Ovary (tissue), 10 donors: ENCODE measurements at places on chromosomes 6 and 20. TPM values are rescaled to one million over a fixed set of nuclear protein-coding genes. Genes with fewer than 3 reads are reported as not detected.

- DNase-seq, result no peak
Observed at GRCh38 chr20:53636540-53637097, 43.0 kb upstream of the ZNF217 start.

DNA sequence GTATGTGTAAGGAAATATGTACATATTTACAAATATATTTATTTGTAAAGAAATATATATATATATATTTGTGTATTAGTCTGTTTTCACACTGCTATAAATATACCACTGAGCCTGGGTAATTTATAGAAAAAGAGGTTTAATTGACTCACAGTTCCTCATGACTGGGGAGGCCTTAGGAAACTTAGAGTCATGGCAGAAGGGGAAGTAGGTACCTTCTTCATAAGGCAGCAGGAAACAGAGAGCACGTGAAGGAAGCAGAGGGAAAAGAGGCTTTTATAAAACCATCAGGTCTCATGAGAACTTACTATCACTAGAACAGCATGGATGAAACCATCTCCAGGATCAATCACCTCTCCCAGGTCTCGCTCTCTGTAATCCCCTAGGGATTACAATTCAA lies 644.5 kb upstream of the HS3ST5 start:
- DNase-seq, result no peak

The FIG4 gene
- 13.1 TPM for total RNA-seq

DNA sequence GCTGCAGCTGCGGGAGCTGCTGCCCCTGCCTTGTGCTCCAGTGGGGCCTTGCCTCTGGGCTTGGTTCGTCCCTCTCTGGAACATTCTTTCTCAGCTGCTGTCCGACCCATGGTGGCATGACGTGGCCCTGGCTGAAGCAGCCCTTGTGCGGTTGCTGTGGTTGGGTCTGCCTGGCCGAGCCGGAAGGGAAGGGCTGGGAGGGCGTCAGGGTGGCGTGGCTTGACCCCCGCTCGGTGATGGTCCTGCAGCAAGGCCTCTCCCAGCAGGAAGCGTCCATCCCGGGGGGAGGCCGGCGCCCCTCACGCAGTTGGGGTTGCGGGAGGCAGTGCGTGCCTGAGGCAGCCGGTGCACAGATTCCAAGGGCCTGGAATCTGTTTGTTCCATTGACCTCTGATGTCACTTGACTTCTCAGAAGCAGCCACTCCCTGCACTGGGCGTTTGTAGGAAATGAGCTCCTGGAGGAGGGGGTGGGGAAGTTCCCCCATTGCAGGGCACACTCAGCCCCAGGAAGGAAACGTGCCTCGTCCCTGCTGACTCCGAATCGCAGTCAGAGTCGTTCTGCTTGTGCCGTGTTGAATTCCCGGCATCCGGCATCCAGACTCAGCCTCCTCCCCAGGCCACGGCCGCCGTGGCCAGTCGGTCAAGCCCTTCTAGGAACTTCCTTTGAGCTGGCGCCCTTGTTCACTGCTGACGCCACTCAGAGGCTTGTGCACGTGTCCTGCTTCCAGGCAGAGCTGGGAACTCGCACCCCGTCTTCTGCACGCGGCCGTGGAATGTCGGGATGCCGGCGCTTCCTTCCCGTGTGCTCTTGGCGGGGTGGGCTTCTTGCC lies 9.7 kb upstream of the TNFRSF6B start:
- peak; percentile 62 for DNase-seq

DNA sequence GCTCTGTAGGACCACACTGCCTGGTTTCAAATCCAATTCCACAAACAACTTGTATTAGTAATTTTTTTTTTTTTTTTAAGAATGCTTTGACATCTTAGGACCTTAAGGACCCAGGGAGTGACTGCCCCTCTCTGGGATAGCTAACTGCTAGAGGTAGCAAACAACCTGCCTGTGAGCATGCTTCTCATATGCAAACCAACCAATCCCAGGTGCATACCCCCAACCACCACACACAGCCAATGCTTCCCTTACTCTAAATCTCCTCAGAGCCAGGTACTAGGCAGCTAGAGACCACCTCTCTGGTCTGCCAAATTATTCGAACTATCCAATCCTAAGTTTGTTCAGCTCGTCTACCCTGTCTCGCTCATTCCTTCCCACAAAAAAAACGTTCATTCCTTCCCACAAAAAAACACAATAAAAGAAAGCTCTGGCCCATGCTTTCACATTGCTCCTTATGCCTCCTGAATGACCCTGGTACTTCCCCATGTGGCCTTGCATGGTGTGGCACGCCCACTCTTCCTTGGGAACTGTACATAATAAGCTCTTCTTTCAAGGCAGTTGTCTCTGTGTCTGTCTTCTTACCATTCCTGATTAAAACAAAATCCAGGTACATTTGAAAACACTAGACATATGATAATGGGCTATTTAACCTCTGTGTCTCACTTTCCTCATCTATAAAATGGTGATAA lies 6.4 kb downstream of the SERAC1 start:
- DNase-seq, result no peak

GRCh38 chr20:41440882-41441281 lies 74.3 kb upstream of the EMILIN3 start:
- DNase-seq, result no peak

DNA sequence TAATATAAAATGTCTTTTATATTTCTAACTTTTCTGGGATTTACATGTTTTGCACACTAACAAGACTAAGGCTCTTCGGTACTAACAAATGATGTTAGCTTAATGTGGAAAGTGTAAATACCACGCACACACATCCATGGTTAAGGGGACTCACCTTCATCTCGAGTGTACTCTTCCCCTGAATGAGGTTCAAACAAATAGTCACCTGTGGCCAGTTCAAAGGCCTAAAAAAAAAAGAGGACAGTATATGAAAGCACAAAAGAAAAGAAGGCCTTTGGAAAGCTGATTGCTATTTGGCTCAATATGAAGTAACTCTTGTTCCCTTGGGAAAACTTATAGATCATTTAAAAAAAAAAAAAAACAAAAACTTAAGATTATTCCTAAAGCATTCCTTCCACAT lies 37.2 kb downstream of the LHFPL5 start:
- DNase-seq, result no peak

The FRK gene
- total RNA-seq, result 1.7 TPM

DNA sequence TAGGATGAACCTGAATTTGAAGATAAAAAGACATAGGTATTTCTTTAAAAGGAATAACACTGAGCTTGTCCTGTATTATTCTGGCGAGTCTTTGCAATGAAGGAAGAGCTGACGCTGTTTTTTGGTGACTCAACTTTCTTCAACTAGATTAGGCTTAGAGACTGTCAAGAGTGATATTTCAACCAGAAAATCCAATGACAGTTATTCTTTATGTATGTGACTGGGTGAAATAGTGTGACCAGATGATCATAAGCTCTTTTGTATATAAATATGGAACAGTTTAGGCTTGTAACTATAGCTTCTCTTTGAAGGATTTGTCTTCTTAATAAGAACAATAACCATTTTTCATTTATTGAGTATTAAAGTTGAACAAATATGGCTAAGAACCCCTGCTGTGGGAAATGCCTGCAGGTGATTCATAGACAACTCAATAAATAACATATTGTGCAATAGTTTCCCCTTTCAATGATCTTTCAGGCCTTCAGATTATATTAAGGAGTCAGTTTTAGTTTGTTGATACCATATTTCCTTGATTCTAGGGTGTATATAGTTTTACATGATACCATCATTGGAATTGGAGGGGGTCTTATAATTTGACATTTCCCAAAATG lies 265.6 kb upstream of the JAG1 start:
- DNase-seq, result no peak

The NKAIN2 gene
- not detected for total RNA-seq

- no peak for DNase-seq
Observed at GRCh38 chr20:4855097-4855496, 133.4 kb downstream of the PRND start.

The C6orf163 gene
- 2.8 TPM for total RNA-seq

DNA sequence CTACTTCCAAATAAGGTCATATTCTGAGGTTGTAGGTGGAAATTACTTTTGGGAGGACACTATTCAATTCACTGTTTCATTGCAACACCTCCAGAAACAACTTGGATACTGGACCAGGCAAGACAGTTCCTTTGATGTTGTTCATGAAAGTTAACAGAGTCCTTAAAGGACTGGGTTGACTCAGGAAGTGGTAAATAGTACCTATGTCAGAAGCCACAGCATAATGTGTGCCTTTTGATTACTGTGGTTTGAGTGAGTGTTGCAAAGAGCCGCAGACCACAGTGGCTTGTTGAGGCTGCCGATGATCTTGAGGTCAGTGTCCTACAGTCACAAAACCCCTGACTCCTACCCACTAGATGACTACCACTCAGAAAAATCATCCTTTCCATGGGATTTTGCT lies 10.9 kb downstream of the IL20RA start:
- no peak for DNase-seq

The FOXO3 gene
- total RNA-seq, result 90.9 TPM

The SMOC2 gene
- total RNA-seq, result 152 TPM

DNA sequence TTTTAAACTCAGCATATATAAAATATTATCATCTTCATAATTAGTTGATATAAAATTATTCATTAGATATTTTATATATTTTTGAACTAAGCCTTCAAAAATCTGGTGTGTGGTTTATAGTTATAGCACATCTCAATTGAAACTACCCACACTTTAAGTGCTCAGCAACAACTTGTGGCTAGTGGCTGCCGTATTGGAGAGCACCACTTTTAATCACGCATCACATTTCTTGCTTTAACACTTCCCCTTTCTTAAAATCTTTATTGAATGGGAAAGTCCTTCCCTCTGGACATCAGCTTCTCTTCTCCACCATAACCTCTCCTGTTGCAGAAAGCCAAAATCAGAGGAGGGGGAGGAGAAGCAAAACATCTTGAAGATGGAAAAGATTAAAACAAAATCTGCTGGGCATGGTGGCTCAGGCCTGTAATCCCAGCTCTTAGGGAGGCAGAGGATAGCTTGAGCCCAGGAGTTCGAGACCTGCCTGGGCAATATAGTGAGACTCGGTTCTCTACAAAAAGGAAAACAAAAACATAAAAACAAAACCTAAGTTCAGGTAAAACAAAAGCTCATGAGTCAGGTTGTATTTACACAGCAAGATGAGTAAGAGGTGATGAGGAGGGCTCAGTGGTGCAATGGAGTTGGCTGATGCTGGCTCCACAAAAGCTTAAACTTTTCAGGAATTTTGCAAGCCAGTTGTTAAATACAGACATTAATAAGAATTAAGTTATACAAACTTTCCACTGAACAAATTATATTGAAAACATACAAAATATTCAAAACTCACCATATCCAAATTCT lies 237.0 kb upstream of the SUPT3H start:
- DNase-seq, result no peak

GRCh38 chr6:41938590-41939175 lies 2.9 kb downstream of the CCND3 start:
- DNase-seq, result no peak

DNA sequence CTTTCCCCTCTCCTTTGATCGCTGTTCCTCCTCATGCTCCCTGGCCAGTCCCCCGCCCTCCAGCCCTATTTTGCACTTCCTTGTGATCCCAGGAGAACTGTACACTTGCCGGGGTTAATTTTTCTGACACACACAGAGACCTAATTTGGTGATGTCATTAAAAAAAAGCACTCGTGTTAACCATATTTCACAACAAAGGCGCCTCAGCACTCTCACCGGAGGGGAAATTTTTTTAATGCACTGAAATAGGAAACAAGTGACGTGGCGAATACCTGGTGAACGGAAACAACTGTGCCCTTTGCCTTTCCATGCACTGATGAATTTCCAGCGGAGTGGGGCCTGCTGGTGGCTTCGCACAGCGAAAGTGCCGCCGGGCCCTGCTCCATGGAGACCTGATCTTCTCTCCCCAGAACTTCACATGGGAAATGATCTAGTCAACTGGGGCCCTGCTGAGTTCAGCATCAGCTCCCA lies 53.9 kb upstream of the TAGAP start:
- DNase-seq, result no peak
